ENCODE measurements at places on chromosomes 12 and 14.
A peak's percentile ranks its signal among the peaks of the same experiment; 100 is the strongest.

DNA sequence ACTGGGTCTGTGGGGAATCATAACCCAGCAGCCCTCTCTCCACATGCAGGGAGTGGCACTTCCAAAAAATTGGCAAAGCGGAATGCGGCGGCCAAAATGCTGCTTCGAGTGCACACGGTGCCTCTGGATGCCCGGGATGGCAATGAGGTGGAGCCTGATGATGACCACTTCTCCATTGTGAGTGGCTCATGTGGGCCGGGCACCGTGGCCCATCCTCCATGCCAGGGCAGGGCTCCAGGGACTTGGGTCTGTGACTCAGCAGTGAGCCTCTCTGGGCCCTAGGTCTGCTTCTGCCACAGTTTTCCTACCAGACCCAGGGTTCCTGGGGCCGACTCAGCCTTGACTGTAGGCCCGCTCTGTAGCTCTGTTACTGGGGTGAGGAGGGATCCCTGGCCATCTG is 2.2 kb downstream of the NPFF start:
- DNase-seq = no peak

DNA sequence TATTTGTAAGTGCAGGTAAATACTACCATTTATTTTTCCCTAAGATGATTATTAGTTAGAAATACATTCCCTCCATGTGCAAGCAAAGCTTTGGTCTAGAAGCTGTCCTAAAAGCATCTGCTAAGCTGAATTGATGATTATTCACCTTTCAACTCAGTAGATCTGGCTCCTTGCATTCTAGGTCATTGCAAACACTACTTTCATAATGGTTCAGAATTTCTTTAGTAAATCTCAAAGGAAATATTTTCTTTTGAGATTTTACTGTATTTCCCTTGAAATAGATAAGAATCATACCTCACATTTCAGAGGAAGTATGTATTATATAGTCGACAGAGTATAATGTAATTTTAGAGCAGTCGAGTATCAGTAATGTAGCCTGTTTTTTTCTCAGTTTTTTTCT is 2.4 kb downstream of the ETNK1 start:
- DNase-seq = peak; percentile 4

- DNase-seq = no peak
These were observed 1669.3 kb upstream of the FLRT2 start for GRCh38 chr14:83860631-83861155.

- DNase-seq = peak; percentile 10
These were observed 148.6 kb downstream of the ASCL1 start for GRCh38 chr12:103105971-103106597.

GRCh38 chr12:30755395-30755762 is 628 bp upstream of the CAPRIN2 start:
- DNase-seq = no peak

DNA sequence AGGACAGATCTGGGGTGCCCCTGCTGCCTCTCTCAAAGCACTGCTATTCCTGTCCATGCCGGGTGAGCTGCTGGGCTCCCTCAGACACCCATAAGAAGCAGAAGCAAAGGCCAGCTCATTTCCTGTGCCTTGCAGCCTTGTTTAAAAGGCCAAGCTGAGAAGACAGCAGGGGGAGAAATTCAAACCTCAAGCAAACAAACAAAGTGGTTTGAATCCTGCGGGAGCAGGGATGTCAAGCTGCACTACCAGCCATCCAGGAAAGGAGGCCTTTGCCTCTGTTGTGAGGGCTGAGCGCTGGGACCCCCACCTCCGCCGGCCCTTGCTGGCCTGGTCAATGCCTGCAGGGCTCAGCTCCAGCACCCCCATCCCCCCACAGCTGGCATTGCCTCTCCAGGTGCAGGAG is 176.5 kb downstream of the PIWIL1 start:
- no peak for DNase-seq

DNA sequence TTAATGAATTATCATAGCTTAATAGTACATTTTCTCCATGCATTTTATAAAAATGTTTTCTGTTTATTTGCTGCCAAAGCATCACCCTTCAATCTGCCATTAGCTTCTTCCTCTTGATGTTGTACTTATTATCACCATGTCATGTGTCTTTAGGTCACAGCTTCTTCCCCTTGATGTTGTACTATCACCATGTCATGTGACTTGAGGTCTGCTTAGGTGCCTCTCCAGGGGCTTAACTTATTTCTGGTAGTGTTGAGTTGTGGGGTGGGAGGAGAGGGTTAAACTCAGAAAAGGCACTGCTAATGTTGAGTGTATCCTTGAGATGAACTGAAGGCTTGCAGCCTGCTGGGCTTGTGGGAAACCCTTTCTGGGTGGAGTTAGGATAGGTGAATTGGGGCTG is 87.8 kb downstream of the DAAM1 start:
- no peak for DNase-seq

DNA sequence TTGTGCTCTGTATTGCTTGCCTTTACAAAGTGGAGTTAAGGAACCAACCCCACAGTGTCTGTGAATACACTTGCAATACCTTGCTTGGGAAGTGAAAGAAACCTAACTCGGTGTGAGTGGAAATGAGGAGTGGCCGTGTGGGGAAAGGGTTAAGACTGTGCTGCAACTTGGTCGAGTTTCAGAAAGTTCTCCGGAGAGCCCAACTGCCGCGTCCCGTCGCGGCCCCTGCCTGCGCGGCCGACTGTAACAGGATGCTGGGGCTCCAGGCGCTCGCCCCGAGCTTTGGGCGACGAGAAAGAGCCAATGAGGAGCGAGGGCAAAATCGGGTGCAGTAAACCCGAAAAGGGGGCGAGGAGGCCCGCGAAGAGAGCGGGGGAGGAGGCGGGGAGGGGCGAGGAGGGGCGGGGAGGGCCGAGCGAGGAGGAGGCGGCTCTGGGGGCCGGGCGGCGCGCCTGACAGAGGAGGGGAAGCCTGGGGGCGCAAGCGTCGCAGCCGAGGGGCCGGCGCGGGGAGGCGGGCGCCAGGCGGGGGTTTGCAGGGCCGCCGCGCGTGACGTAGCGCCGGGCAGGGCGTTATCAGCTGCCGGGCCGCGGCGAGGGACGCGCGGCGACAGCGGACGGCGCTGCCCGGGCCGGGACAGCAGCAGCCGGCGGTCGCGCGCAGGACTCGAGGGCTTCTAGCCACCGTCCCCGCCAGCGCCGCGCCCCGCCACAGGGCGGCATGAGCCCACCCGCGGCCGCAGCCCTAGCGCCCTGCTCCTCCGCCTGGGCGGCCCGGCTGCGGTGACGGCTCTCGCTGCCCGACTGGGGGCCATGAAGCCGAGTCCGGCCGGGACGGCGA is at the start of gene DACT1:
Gene DACT1 (plus strand): TSS at position 572 of the 840 bp plus-strand sequence. CDS start 241 bp downstream, at position 813.
- DNase-seq = peak; percentile 68

DNA sequence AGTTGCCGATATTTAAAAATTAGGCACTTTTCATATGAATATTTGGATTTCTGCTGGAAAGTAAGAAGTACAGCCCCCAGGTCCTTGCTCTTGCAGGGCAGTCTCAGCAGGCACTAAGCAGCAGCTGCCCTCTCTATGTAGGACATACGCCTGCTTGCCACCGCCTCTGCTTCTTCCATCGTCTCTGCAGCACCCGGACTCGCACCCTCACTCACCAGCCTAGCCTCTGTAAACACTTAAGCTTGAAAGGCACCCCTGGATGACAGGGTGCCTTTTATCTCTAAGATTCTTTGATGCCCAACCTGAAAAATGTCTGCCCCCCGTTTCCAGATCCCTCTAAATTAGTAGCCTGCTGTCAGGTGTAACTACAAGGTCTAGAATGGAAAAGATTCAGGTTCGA is 19.0 kb downstream of the OTUB2 start:
- no peak for DNase-seq

DNA sequence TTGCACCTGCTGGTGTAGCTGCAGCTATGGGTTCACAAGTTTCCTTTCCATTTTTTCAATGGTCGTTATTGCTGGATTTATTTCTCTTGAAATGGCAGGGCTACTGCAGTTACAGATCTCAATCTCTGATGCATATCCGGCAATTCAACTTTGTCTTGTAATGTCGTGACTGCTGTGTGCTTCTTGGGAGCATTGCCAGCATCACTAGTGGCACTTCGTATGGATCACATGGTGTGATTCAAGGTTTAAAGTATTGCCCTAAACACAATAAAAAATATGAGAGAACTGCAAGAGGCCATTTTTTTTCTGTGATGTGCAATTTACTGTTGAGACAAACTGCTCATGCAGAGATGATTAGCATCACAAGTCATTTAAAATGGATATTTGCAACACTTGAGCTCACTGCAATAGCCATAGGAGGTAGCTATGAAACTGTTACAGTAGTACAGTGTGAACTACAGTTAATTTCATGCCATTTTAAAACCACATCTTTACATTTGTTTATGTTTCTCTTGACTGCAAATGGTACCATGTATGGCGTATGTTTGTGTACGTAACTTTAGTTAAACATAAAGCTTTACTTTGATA is 217.4 kb upstream of the PDE3A start:
- no peak for DNase-seq

- DNase-seq = no peak
These were observed 15.4 kb upstream of the CLMN start for GRCh38 chr14:95335071-95335470.

DNA sequence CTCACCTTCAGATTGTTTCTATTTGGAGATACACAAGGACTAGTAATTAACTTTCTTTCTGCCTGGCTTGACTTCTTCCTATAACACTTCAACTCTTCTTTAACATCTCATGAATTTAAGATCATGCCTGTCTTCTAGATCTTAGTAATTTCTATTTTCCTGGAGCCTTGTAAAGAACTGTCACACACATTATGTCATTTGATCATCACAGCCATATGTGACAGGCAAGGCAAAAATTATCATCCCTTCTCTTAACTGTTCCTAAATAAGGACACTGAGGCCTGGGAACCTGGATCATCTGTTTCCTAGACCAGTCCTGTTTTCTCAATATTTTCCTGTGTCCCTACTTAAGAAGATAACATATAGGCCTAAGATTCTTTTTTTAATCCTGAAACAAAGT is 27.2 kb downstream of the NRDE2 start:
- DNase-seq = no peak

GRCh38 chr12:90229407-90230170 is 521.0 kb upstream of the ATP2B1 start:
- no peak for DNase-seq

DNA sequence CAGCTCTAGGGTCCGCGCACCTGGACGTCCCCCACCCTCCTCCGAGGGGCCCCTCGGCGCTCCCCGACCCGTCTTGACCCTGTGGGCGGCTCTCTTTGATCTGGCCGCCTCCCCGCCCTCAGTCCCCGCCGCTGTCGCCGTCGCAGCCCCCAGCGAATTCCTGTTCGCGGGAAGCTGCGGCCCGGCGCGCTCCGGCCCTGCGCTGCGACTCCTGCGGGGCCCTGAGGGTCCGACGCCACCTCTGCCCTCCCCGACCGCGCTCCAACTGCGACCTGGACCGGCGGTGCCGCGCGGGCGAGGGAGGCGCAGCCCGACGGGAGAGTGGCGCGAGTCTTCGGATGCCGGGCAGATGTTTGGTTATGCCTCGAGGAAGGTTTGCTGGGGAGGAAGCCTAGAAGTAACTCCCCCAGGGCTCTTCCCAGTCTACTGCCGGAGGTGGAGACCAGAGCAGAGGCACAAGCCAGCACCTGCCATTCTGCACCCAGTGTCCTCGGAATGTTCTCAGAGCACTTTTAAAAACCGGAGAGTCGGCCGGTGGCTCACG is 440 bp upstream of the ISM2 start:
- no peak for DNase-seq

GRCh38 chr14:21215879-21216251 is 53.4 kb downstream of the HNRNPC start:
- no peak for DNase-seq

DNA sequence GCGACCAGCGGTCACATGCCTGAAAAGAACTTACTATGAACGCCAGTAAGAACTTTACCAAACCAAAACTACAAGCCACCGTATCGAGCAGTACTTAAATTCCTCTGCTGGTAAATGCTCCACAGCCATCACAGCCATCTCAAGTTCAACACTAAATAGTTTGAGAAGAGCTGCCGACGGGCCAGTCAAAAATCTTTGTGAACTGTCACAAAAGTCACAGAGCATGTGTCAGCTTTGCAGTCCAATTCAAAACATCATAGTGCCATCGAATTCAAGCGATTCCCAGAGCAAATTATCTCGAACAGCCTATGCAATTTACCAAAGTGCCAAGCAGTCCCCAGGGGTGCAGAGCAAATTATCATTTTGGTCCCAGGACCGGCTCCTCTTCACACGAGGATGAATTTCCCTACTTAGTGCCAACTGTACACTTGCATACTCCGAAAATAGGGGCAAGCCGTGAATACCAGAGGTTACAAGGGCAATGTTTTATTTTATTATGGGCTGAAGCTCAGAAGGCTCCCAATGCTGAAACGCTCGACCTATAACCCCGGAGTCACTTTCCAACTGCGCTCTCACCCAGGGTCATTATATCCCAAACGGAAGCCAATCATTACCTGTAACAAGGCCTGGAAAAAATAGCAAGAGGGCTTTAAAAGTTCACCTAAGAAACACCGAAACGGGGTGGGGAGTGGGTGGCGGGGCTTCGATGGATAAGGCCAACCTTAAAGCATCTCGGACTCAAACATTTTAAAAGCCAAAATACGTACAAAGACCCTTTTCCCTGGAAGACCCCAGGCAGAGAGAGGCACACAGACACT is 1.1 kb downstream of the LRP6 start:
- DNase-seq = no peak

- no peak for DNase-seq
These were observed 31.4 kb downstream of the EVL start for GRCh38 chr14:100096656-100097055.

GRCh38 chr12:57626111-57626920 is 6.7 kb downstream of the B4GALNT1 start:
- no peak for DNase-seq

- DNase-seq = no peak
These were observed 241.2 kb upstream of the G2E3 start for GRCh38 chr14:30317729-30318128.

DNA sequence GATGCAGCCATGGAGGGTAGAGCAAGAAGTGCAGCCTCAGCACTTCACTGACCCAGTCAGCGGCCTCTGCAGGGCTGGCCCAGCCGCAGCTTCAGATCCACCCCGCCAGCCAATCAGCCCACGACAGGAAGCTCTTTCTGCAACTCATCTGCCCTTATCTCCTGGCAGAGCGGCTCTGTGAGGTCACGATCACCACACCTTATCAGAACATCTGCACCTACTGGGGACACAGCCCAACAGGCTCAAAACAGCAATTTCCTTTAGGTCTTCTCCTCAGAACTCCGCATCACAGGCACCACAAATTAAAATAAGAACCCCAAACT is 287.3 kb downstream of the BCL11B start:
- peak; percentile 64 for DNase-seq

DNA sequence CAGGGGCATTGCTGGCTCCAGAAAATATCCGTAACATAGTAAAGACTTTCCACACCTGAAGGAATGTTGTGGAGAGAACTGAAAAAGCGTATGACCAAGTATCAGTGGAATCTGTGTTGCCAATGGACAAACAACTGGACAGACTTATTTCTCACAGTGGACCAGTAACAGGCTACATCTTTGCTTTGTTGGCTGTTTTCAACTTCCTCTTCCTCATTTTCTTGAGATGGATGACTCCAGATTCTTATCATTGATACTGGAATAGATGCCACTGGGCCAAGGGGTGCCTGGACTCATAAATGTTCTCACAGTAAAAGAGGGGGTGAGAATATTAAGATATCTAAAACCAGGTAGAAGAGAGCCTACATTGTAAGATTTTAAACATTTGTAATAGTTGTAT is 6.4 kb downstream of the GAS2L3 start:
- no peak for DNase-seq

GRCh38 chr12:105226219-105226618 is 9.8 kb downstream of the APPL2 start:
- peak; percentile 57 for DNase-seq

GRCh38 chr12:94078138-94078723 is 70.1 kb upstream of the PLXNC1 start:
- no peak for DNase-seq
